ENCODE measurements at places on chromosomes 16 and 17.

DNA sequence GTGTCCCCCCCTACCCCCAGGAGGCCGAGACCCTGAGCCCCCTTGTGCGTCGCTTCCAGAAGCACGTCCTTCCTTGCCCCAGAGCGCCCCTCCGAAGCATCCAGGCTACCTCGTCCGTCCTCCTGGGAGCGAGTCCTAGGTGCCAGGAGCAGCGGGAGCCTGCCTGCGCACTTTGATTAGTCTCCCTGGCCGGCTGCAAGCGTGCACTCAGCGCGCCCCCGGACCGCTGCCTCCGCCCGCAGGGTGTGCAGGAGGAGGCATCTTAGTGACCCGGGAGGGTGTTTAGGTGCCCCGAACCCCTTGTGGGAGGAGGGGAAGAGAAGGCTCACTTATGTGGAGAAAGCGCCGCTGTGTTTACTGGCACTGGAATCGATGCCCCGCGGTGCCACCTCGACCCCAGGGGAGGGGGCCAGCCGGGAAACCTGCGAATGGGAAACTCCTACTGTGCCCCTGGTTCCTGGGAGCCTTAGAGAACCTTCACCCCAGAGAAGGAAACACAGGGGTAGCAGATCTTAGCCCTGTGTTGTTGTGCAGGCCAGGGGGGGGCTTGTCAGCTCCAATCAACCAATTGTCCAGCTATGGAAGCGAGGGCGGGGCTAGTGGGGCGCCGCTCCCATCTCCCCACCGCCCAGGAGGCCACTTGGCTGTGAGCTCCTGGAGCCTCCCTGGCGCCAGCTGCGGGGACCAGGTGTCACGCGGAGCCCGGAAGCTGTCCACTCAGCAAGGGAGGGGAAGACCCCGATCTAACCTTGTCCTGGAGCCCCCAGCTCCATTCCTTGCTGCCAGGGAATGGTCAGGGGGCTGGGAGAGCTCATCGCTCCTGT lies 922.8 kb upstream of the EEF2KMT start:
- no peak for DNase-seq

GRCh38 chr16:16110111-16110490 lies 113.2 kb downstream of the ABCC6 start:
- no peak for DNase-seq

- DNase-seq, result no peak
Observed at GRCh38 chr17:27518048-27518447, 61.8 kb downstream of the KSR1 start.

- DNase-seq, result no peak
Observed at GRCh38 chr16:54062361-54063278, 224.0 kb downstream of the IRX3 start.

DNA sequence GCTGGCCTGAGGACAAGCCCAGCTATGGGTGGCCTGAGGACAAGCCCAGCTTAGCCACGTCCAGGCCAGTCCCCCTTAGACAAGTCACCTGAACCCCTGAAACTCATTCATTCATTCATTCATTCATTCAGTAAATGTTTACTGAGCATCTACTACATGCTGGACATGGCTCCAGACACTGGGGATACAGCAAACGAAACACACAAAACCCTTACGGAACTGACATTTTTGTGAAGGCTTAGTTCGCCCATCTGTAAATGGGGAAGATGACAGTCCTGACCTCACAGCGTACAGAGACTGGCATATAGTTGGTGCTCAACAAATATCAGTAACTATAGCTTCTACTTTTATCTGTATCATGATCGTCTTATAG lies 37.5 kb downstream of the PPL start:
- DNase-seq, result no peak

DNA sequence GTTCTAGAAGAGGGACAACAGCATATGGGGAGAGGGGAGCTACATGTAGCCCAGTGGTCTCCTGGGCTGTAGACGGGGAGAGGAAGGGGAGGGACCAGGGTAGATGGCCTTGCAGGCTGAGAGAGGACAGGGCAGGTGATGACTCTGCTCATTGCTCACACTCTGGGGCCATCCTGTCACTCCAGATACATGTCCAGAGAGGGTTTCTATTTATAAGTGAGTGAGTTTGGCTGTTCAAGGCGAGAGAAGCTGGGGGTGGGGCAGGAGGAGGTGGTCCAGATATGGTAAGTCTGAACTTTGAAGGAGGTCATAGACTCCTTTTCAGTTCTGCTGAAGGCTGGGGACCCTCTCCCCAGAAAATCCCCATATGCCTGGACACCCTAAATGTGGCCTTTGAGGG lies 22.2 kb downstream of the CACNA1G start:
- no peak for DNase-seq

DNA sequence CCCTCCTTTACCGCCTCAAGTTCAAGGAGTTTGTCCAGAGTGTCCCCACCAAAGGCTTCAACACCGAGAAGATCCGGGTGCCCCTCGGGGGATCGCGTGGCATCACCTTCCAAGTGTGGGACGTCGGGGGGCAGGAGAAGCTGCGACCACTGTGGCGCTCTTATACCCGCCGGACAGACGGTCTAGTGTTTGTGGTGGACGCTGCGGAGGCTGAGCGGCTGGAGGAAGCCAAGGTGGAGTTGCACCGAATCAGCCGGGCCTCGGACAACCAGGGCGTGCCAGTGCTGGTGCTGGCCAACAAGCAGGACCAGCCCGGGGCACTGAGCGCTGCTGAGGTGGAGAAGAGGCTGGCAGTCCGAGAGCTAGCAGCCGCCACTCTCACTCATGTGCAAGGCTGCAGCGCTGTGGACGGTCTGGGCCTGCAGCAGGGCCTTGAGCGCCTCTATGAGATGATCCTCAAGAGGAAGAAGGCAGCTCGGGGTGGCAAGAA lies 1.1 kb downstream of the ARL4D start:
- DNase-seq, result no peak

DNA sequence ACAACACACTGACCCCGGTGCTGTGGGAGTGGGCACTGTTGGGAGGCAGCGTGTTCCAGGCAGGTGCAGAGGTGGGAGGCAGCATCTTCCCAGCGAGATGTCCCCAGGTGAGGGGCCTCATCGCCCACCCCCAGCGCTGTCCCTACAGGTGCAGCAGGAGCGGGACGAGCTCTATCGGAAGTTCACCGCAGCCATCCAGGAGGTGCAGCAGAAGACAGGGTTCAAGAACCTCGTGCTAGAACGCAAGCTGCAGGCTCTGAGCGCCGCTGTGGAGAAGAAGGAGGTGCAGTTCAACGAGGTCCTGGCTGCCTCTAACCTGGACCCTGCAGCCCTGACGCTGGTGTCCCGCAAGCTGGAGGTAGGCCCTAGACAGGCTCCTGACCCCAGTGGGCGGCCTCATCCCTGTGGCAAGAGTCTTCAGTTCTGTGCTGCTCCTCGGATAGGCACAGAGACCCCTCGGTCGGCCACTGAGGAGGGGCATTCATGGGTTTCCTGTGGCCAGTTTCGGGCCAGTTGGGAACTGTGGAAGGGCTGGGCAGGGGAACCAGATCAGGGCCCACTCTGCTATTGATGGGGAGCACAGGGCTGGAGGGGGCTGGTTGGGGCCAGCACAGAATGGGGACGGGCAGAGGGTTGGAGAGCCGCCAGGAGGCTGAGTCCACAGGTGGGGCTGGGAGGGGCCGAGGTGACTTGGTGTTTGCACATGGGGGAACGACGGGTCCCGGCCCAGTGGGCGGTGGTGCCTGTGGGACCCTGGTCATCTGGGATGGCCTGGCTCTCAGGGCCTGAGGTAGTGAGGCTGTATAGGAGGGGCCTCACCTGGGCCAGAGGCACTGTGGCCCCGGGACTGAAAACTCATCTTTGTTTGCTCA lies 21.1 kb upstream of the DBNDD1 start:
- DNase-seq, result no peak

All from stimulated activated CD8-positive, alpha-beta memory T cell treated with anti-CD3 and anti-CD28 coated beads, Interleukin-4, amount 100 ng/mL, for 1 hour (primary cell).